ENCODE measurements at places on chromosomes 6 and 20. TPM values are rescaled to one million over a fixed set of nuclear protein-coding genes. Genes with fewer than 3 reads are reported as not detected.

DNA sequence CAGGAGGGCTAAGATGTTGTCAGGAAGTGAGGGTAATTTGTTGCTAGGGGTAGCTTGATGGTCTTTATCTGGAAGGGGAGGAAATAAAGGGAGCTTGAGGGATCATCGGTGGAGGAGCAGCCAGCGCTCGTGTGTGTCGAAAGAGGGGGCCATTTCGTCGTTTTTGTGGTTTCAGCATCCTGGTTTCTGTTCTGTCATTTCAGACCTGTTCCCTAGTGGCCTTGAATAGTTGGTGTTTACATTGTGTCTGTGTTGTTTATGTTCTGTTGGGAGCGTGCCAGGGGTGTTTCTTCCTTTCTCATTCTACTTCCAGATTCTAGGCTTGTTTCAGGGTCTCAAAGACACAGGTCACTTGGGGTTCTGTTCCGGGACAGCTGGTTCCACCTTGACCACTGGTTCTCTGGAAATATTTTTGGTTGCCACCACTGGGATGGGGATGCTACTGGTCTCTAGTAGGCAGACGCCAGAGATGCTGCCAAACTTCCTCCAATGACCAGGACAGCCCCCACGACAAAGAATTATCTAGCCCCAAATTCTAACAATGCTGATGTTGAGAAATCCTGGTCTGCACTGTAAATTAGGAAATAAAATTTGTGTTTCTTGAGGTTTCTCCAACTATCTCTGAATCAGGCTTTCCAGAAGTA is 113.9 kb upstream of the NAA20 start:
- peak; percentile 80 for DNase-seq

BCAS4 gene
- 38.3 TPM for polyA plus RNA-seq

RALGAPA2 gene
- 6.4 TPM for polyA plus RNA-seq

GRCh38 chr6:26024651-26025046 is 62.0 kb downstream of the TRIM38 start:
- no peak for DNase-seq

KCNK16 gene
- polyA plus RNA-seq: not detected

RSPH4A gene
- 0.25 TPM for polyA plus RNA-seq
